ENCODE measurements at places on chromosomes 2 and 18.

DNA sequence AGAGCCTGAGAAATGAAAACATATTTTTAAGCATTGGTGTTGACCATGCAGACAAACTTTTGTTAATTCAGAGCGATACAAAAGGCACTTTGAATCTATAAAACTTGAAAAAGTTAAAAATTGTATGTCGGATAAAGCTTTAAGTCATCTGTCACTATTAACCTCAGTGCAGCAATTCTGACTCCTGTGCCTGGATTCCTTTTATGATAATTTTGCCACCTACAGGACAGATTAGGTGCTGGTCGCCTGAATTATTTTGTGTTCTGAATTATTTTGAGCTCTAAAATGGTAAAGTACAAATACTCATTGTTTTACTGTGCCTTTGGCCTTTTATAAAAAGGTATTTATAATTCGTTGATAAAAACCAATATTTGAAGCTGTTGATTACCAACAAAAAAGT is 19.4 kb upstream of the RNF138 start:
- no peak for DNase-seq

DNA sequence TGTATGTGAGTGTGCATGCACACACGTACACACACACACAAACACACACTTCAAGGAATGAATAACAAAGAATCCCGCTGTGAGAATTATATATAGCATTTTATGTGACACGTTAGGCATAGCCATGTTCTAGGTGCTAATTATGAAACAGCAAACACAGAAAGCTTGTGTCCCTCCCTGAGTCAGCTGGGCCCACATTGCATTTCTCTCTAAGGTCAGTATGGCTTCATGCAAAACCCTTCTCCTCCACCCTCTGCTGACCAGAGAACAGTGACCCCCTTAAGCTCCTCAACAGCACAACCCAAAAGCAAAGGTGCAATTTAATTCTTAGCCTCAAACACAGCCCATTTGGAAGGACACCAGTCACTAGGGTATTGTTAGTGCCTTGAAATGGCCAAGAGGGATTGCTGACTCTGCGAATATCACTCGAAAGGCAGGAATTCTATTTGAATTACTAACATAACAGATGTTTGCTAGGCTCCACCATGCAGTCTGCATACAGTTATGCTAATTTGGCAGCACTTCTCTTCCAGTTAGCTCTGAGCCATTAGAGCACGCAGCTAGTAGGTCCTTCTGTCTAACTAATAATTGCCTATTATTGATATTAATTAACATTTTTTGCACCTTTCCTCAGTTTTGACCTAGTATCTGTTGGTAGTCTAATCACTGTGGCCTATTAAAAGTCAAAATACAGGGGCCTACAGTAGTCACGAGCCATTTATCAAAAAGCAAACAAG is 149.0 kb downstream of the LNPK start:
- no peak for DNase-seq

DNA sequence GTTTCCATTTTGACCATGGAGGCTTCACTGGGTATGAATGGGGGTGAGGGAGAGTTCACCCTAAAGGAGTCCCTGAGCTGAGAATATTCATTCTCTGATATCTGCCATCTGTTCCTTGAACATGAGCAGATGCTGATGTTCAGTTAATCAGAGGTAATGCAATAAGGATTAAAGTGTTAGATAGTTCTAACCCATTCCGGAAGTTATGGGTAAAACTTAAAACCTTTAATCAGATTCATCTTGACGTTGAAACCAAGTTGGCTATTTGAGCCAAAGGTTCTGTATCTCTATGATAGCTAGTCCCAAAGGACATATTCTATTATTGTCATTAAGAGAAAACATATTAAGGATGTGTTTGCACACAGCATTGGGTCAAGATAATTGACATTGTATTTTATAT is 268.9 kb downstream of the PLCL1 start:
- DNase-seq, result no peak

DNA sequence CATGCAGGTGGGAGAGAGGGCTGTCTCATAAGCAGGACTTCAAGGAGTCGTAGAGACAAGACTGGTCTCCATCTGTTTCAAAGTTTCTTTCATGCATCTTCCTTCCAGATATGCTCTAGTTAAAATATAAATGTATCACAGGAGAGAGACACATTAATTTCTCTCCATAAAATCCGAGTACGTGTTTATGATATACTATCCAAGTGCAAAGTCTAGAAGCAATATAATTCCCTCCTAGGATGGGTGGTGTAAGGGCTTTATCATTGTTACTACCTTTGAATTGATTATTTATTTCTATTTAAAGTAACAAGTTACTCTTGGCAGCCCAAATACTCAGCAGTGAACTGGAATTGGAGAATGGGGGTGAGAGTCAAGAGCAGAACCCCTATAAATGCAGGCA is 172.3 kb downstream of the LRRTM1 start:
- no peak for DNase-seq

- no peak for DNase-seq
Observed at GRCh38 chr18:78980279-78980771, 707 bp downstream of the SALL3 start.

GRCh38 chr2:218898109-218898878 is 17.6 kb downstream of the WNT10A start:
- peak; percentile 81 for DNase-seq

DNA sequence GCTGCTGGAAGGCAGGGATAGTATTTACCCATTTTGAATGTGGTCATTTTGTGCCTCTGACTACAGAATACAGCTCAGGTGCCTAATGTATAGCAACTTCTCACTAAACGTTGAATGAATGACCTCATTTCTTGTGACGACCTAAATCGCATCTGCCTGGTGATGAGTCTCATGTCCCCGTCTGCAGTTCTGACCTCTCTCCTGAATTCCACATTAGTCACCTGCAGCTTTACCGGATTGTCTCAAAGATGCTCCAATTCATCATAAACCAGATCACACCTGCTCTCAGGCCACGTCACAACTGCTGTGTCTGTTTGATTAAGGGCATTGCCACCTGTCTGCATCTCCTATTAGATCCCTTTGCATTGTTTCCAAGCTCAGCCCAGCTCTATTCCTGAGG is 133.6 kb upstream of the MYT1L start:
- DNase-seq, result no peak

GRCh38 chr2:219451661-219452360 is 17.2 kb downstream of the SPEG start:
- peak; percentile 83 for DNase-seq

GRCh38 chr2:36541891-36542595 is 55.9 kb downstream of the FEZ2 start:
- no peak for DNase-seq

GRCh38 chr18:41647914-41648313 is 307.1 kb upstream of the PIK3C3 start:
- no peak for DNase-seq

DNA sequence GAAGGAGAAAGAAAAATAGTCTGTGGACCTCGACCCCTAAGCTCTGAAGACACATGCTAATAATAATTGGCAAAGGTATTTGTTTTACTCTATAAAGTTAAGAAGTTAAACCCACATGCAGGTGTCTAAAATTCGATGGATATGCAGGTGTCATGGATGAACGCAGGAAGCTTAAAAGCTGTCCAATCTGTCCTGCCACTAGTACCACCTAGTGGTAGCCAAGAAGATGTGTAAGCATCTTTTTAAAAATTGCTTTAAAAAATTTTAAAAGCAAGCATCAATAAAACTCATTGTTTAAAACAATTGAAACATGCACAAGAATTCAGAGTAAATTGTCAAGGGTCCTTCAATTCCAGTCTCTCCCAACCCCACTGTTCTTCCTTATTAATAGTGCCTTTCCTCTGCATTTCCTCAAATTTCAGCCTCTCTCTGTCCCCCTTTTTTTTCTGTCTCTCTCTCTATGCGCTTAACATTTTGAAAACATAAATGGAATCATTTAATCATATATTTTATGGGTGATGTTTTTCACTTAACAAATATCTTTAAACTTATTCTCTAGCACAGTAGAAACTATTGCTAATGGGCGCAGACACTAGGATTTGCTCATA is 30.6 kb upstream of the PPP3R1 start:
- peak; percentile 14 for DNase-seq

DNA sequence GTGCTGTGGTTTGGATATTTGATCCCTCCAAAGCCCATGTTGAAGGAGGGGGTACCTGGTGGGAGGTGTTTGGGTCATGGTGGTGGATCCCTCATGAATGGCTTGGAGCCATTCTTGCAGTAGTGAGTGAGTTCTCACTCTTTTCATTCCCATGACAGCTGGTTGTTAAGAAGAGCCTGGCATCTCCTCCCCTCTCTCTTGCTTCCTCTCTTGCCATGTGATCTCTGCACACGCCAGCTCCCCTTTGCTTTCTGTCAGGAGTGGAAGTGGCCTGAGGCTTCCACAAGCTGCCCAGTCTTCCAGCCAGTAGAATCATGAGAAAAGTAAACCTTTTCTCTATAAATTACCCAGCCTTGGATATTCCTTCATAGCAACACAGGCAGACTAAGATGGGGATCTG is 8.6 kb downstream of the ADD2 start:
- DNase-seq, result no peak

GRCh38 chr18:32368170-32368569 is 102.5 kb downstream of the GAREM1 start:
- DNase-seq, result no peak

DNA sequence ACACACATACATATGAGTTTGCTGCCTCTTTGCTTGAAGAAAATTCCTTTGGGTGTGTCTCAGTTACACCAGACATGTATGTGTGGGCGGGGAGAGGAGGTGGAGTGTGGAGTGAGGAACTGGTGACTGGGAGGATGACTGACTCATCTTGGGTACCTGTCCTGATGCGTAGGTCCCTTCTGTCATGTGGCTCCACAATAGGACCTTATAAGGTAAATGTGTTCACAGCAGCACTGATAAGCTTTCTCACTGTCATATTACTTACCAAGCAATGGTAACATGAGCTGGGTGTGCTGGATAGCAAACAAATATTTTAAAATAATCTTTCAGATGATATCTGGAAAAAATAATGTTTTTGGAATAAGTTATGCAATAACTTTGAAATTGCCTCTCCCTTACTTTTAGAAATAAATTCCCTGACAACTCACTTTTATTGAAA is 45.1 kb downstream of the SLC9A2 start:
- DNase-seq, result no peak

GRCh38 chr18:9735879-9736278 is 27.8 kb downstream of the RAB31 start:
- no peak for DNase-seq

DNA sequence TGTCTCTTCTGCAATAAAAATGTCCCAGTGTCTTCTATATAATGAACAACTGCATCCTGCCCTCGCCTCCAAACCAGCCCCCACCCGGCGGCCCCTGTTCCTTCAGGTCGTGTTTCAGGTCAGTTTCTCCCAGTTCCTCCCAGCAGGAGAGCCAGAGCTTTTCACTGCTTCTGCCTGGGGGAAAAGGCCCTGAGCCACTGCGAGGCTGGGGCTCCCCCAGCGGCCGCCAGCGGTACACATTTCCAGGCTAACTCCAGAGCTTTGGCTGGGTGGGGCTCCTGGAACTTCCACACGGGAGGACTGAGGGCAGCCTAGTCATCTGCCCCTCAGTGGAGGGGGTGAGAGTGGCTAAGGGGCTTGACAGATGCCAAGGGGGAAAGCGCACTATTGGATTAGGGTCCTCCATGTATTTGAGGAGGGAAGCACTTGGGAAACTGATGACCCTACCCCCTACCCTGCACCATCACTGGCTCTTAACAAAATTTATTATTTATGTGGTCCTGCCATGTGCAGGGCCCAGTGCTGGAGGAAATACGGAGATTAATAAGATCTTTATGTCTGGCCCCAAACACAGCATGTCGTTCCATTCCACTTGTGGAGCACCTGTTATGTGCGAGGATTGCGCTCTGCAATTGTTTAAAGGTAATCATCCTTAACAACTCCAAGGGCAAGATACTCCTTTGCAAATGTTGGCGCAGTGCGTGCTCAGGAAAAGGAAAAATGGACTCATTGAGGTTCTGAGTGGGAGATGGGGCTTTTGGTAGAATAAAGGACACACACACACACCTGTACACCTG is 17.3 kb upstream of the CYS1 start:
- peak; percentile 79 for DNase-seq

DNA sequence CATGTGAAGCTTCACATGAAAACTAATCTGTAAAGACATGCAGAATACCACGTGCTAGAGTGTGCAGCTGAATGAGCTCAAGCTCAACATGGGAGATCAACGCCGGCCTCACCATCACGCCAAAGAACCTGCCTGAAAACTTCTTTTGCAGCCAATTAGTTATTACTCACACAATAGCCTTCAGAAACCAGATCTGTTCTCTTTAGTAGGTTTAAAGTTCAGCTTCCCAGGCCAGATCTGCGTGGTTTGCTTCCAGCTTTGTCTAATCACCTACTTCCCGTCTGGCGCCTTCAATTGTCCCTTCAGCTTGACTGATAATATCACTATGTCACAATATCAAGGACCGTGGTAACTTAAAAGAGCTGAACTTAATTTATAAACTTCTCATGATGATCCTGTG is 68.0 kb upstream of the ZNF236 start:
- DNase-seq, result no peak

DNA sequence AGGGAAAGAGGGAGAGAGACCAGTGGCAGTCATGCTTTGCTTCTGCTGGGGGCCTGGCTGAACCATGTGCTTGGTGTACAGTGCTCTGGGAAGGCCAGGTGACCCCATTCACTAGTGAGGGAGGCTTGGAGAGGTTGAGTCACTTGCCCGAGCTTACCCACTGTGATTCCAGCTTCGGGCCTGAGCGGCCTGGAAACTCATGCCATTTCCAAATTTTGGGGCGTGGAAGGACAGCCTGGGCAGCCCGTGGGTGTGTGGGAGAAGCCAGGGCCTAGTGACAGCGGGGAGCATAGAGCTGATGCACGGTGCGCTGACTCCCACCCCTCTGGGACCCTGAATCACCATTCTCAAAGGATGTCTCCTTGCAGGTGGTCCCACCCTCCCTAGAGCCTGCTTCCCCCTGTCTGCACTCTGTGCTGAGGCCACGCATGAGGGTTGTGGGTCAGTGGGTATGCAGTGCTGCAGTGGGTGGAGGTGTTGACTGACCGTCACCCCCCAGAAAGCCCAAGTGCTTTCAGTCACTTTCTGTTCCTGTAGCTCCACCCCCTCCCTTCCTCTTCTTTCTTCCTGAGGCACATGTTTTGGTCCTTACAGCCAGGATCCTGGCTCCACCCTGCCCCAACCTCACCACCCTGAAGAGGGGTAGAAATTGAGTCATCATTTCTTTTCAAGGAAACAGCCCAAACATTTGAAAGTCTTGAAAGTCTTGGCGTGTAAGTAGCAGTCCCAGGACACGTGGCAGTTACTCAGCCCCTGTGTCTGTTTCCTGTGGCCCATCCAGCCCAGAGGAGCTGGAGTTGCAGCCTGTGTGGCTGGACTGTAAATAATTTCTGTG is 69.3 kb upstream of the MCFD2 start:
- no peak for DNase-seq
